Cerebellar nuclear complex (tissue), 1 donor: ENCODE measurements at places on chromosomes 6 and 20.
A peak's percentile ranks its signal among the peaks of the same experiment; 100 is the strongest.

GRCh38 chr6:47083586-47084047 lies 41.5 kb upstream of the ADGRF1 start:
- DNase-seq: no peak

DNA sequence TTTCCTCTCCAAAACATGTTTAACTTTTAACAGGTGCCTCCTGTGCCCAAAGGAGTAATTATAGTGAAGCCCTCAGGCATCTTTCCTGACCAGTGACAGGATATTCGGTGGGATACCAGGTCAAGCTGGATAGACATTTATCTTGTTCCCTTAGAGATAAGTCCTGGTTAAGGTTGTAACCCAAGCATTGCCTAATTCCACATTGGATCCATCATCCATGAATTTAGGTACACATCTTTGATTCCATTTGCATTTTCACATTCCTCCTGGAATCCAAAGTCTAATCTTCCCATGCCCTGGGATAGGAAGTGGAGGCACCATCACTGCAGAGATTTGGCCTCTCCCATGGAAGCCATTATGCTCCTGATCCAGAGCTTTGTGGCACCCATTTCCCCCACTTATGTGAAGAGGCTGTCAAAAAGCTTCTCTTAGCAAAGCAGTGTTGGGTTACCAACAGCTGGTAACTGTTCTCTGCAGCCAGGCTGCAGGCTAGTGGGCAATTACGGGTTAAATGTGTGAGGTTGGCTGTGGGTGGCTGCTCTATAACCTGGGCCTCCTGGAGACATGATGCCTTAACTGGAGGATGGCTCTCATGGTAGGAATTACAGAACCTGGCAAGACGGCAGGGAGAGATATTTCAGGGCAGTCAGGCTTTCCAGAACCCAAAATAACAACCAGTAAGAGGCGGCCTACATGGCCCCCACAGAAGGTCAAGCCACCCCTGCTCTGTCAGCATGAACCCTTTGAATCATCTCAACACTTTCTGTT lies 96.9 kb upstream of the VGLL2 start:
- DNase-seq: no peak

GRCh38 chr20:7015257-7015656 lies 247.8 kb downstream of the BMP2 start:
- no peak for DNase-seq

DNA sequence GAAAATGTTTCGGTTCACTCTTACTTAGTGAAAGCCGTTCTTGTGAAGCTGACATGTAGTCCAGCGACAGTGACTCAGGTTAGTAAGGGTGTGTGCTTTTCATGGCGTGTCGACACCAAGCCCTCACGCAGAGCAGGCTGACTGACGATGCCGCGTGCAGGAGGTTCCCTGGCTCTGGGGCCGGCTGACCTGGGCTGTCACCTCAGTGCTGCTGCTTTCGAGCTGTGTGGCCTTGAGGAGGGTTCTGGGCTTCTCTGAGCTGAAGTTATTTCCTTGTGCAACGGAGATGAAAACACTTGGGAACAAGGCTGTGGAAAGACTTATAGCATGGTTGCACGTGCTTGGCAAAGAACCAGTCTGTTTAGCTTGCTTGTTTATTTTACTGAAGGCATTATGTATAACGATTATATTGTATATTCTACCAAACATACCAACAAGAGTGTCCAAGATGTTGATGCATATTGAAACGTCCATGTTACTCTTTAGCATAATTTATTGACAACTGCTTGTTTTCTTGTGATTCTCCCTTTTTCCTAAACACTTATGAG lies 59.2 kb downstream of the PHACTR3 start:
- DNase-seq: no peak

DNA sequence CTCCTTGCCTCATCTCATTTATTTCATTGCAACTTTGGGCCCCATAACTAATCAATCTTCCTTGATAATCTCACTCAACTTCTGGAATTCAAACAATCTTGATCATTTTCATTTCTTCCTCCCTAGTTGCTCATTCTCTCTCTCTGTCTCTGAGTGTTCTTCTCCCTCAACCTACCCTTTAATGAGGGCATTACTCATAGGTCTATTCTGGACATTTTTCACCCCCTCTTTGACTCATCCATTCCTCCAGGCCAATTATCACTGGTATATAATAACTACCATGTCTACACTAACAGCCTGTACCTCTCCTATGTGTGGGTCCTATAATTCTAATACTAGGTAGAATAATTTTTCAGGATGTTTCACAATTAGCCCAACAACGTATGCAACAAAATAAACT lies 78.8 kb downstream of the COL21A1 start:
- DNase-seq: no peak

DNA sequence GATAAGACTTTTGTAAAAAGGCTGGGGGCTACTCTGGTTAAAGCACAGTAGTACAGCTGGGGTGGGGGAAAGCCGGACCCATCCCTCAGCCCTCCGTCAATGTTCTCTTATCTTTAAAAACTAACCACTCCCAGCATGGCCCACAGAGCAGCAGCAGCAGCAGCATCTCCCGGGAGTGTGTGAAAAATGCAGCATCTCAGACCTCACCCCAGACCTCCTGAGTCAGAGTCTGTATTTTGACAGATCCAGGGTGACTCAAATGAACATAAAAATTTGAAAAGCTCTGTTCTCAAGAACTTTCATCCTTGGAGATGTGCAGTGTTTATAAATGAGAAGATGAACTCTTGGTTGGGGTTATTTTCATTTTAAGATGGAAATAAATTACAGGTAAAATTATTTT lies 277.7 kb upstream of the ECI2 start:
- no peak for DNase-seq

DNA sequence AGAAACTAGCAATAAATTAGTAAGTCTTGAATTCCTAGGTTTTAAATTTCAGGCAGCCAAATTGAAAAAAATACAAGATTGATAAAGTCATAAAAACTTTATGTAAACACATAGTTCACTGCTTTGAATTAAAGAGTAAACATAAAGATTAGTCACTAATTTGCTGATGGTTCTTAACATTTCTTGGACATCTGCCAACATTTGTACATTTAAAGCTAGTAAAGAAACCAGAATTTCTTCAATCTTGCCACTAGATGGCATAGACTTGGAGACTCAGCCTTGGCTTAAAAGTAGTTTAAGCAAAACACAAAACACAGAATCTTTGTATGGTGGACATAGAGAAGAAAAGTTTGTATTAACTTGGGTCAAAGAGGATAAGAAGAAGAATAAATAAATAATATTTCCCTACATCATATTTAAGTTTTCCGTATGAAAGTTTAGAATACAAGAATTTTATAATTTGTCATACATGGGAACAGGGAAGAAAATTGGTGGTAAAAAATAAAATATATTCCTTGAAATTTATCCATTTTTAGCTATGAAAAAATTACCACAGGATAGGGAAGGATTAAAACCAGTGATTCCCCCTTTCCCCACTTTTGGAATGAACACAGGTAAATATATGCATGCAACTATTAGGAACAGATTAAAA lies 41.7 kb upstream of the FAM135A start:
- DNase-seq: peak; percentile 2

DNA sequence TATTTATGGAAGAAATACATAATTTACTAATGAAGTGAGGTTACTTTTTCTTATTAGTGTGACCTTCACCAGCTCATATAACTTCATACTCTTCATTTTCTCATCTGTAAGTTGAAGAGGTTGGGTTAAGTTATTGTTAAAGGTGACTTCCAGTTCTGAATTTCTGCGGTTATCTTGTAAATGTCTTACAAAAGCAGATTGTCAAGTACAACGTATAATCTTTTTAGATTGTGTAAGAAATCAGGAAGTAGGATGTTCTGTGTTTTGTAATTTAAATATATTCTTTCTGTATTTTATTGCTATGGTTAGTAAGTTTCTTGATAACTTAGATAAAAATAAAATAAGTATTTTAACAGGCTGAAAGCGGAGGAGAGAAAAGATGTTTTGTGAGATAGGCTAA lies 12.0 kb downstream of the WTAP start:
- no peak for DNase-seq

GRCh38 chr20:43542161-43542560 lies 16.7 kb upstream of the SGK2 start:
- DNase-seq: no peak
